ENCODE measurements at places on chromosomes 16 and 17. TPM values are rescaled to one million over a fixed set of nuclear protein-coding genes. Genes with fewer than 3 reads are reported as not detected.

The ITGAE gene
- total RNA-seq = 8.4 TPM

The PRMT7 gene
- total RNA-seq = 57.8 TPM

The RNF167 gene
- total RNA-seq = 77.0 TPM

The CLEC19A gene
- total RNA-seq = 0.15 TPM

The TBC1D3I gene
- 3.3 TPM for total RNA-seq

The PRSS36 gene
- 1.6 TPM for total RNA-seq

The RAB37 gene
- not detected for total RNA-seq

The C16orf54 gene
- not detected for total RNA-seq

The SPATA32 gene
- 0.85 TPM for total RNA-seq

The DPEP2 gene
- not detected for total RNA-seq

The RUNDC3A gene
- 0.86 TPM for total RNA-seq

The TBC1D3G gene
- total RNA-seq = not detected

The CD300H gene
- total RNA-seq = not detected

The XAF1 gene
- total RNA-seq = 168 TPM

The CASKIN1 gene
- total RNA-seq = 1.4 TPM

The SLC12A3 gene
- total RNA-seq = not detected

The ERBB2 gene
- total RNA-seq = 4,829 TPM

The AURKB gene
- total RNA-seq = 78.9 TPM

The SRCAP gene
- total RNA-seq = 90.8 TPM

The CYGB gene
- total RNA-seq = not detected

The WSB1 gene
- 60.7 TPM for total RNA-seq

The WWP2 gene
- total RNA-seq = 47.5 TPM

The PDIA2 gene
- total RNA-seq = 0.71 TPM

The KRT13 gene
- total RNA-seq = 45.7 TPM

The GNGT2 gene
- total RNA-seq = not detected

The C17orf67 gene
- 4.6 TPM for total RNA-seq

The PGAP3 gene
- total RNA-seq = 1,186 TPM

The C1QTNF1 gene
- total RNA-seq = 3.1 TPM

The TNP2 gene
- total RNA-seq = not detected

The PRR35 gene
- not detected for total RNA-seq

The PERCC1 gene
- not detected for total RNA-seq

The WNT9B gene
- not detected for total RNA-seq

The GINS3 gene
- total RNA-seq = 11.9 TPM

The ZNF624 gene
- 2.3 TPM for total RNA-seq

The FOXL1 gene
- 14.5 TPM for total RNA-seq

The RNF222 gene
- not detected for total RNA-seq

The JPT1 gene
- 479 TPM for total RNA-seq

The KRTAP9-8 gene
- not detected for total RNA-seq

The SMIM36 gene
- not detected for total RNA-seq

The CLEC18A gene
- 3.6 TPM for total RNA-seq

The SLC35G6 gene
- total RNA-seq = not detected

The PPP1R27 gene
- total RNA-seq = not detected

The KCNH6 gene
- not detected for total RNA-seq

The HSD17B1 gene
- total RNA-seq = 0.88 TPM

The CORO6 gene
- total RNA-seq = 0.49 TPM

The CA4 gene
- total RNA-seq = 0.78 TPM

The CACNG1 gene
- total RNA-seq = not detected

The TBC1D26 gene
- not detected for total RNA-seq

The CPHXL2 gene
- total RNA-seq = not detected

The ZNF385C gene
- 4.0 TPM for total RNA-seq

The PRCD gene
- not detected for total RNA-seq

The TP53TG3C gene
- not detected for total RNA-seq

The SRL gene
- not detected for total RNA-seq

The NEUROD2 gene
- total RNA-seq = not detected
